ENCODE measurements at places on chromosomes 2 and 18.
A peak's percentile ranks its signal among the peaks of the same experiment; 100 is the strongest.

DNA sequence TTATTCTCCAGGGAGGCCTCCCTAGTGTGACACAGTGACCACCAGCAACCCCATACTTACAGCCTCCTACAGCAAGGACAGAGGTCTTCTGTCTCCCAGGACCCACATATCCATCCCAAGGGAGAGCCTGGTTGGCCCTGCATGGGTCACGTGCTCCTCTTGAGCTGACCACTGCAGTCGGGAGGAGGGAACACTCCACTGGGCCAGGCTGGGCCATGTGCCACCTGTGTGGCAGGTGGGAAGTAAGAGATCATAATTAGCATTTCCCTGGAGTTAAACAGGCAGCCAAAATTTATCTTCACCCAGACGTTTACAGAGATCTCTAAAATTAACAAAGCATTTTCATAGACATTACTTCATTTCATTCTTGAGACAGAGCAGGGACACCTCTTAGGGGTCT is 33.4 kb upstream of the MLPH start:
- no peak for DNase-seq

DNA sequence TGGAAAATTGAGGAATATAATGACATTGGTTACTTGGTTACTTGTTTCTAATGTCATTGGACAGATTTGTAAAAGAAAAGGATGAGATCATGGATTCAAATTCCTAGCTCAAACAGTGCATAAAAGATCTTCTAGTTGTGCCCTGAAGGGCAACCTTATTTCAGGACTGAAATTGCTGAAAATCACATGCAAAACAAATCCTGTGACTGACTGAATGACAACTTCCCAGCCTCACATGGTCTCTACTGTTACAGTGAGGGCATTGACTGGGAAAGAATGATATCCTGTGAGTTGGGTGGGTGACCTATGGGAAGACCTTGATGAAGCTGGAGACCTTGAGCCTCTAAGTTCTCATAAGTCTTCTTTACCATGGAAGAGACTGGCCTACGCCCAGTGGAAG is 90.4 kb upstream of the HAAO start:
- no peak for DNase-seq

DNA sequence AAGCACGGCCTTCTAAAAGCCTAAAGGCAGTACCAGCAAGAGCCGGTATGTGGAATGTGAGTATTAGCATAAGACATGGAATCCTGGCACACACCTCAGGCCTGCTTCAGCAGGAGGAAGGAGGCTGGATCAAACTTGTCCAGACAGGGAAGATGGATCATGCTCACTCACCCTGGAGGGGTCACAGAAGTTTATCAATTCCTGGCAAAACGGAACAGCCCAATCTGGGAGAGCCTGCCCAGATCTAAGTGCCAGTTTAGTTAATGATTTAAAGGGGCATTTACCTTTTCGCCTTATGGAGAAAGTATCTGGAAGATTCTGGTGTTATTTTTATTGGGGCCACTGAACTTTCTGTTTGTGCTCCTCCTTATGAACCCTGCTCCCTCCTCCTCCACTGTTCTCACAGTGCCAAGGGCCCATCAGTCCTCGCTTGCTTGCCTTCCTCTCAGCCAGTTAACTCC is 58.3 kb upstream of the NFE2L2 start:
- DNase-seq: no peak

DNA sequence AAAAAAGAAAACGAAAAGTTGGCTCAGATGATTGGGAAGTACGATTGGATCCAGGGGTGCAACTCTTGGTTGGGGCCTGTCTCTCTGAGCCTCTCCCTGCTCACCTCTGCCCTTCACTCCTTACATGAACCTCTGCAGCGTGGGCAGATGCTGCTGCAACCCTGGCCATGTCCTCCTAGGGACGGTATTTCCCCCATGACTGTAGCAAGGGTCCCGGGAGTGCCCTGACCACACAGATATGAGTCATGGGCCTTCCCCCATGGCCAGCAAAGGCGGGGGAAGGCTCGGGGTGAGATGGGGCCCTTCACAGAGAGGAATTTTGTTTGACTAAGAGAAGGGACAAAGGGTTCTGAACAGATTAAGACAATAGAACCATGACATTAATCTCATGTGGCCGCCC is 129.0 kb downstream of the NCK2 start:
- no peak for DNase-seq

DNA sequence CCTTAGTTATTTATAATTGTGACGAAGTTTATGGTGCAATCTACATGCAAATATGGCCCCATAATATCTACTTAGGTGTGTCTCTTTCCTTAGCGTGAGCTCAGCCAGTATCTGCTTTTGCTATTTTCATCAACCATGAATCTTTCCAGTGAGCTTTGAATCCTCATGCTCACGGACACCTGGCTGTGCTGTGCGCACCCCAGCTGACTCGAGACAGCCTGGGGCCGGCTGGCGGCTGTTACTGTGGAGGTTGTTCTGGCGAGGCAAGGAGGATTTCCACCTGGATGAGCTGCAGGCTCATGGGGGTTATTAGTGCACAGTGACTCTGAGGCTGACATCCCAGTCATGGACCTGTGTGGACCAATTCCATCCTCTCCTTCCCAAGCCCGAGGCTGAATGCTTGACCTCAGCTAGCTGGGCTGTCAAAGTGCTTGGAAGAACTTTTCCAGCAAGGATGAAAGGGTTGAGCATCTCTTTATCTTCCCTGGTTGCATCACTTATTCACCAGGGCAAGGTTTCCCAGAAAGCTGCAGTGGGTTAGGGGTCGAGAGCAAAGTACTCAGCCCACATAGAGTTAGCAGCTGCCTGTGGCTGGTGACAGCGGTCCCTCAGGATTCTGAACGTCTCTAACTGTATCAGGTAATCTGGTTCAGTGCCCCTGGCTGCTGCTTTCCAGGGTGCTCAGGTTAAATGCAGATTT is 141.7 kb downstream of the ARL4C start:
- DNase-seq: peak; percentile 64

- no peak for DNase-seq
These were observed 15.8 kb downstream of the CLASP1 start for GRCh38 chr2:121633463-121633862.

GRCh38 chr2:120271711-120272379 is 19.2 kb downstream of the RALB start:
- no peak for DNase-seq

DNA sequence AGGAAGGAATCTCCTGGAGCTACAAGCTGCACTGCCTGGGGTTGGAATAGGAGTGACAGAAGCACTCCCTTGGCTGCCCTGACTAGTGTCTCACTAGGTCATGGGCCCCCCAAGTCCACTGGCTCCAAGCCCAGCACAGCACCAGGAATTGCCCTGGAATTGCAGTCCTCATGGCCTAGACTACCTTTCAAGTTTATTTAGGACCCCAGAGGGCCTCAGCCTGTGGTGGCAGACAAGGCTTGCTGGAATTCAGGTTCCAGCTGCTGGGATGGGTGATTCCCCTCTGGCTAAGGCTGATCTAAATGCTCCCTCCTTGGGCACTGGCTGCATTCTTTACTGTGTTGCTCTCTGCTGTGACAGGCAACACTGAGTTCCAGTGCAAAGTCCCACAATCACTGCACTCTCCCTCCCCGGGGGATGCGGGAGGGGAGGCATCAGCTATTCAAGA is 14.0 kb downstream of the STRADB start:
- DNase-seq: no peak

DNA sequence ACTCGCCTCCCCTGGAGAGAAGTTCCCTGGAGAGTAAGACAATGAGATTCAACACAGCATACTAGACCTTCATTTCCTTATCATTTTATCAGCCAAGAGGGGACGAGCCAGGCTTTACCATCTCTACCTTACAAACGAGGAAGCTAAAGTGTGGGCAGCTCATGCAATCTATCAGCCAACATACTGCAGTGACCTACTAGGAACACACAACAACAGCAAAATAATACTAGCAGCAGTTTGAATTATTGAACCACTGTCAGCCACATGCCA is 60.0 kb upstream of the TEX51 start:
- no peak for DNase-seq
